ENCODE measurements at places on chromosomes 3 and 15. TPM values are rescaled to one million over a fixed set of nuclear protein-coding genes. Genes with fewer than 3 reads are reported as not detected.
A peak's percentile ranks its signal among the peaks of the same experiment; 100 is the strongest.

GRCh38 chr3:42582474-42583070, 805 bp upstream of the SEC22C start:
- no peaks in the 10 kb centered on the region for H3K36me3 ChIP-seq
- peak overlapping the region; percentile 58 for H3K27ac ChIP-seq
- DNase-seq: no peak
- peak overlapping the region; percentile 73 for H3K4me3 ChIP-seq

Gene GABRA5
- total RNA-seq: not detected

Gene ADCY5
- total RNA-seq: 12.4 TPM

Gene TICRR
- total RNA-seq: 0.42 TPM

- H3K4me1 ChIP-seq: no peaks in the 10 kb centered on the region
- H3K27me3 ChIP-seq: no peaks in the 10 kb centered on the region
- H3K4me3 ChIP-seq: no peak overlapping the region
- H3K36me3 ChIP-seq: no peaks in the 10 kb centered on the region
These were observed 68.1 kb downstream of the TFRC start for GRCh38 chr3:196013587-196014487.
